ENCODE measurements at places on chromosomes 6 and 20.

- DNase-seq: no peak
Measured at GRCh38 chr20:51591871-51592270, 49.4 kb upstream of the NFATC2 start.

DNA sequence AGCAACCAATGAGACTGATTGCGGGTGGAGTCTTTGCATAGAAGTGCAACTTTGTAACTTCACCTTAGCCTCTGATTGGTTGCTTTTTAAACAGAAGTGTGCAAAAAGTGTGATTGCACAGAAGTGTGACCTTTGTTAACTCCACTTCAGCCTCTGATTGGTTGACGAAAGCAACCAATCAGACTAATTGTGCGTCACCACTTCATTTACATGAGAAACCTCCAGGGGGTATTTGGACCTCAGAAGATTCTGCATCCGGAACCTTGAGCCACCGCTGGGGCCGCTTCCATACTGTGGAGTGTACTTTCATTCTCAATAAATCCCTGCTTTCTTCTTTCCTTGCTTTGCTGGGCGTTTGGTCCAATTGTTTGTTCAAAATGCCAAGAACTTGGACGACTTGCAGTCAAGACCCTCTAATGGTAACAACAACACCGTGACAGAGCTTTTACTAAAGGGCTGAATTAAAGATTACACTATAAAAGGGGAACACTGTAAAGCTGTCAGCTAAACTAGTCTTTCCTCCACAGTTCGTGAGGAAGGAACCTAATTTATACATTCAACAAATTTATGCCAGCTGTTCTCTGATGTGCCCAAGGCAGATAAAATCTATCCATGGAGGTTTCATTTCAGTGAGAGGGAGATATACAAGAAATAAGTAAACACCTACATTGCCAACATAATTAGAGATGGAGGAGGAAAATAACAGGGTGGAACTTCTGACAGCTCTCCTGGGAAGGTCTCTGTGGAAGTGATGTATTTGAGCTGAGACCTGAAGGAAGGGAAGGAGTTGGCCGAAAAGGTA is 1.4 kb upstream of the HECA start:
- no peak for DNase-seq

DNA sequence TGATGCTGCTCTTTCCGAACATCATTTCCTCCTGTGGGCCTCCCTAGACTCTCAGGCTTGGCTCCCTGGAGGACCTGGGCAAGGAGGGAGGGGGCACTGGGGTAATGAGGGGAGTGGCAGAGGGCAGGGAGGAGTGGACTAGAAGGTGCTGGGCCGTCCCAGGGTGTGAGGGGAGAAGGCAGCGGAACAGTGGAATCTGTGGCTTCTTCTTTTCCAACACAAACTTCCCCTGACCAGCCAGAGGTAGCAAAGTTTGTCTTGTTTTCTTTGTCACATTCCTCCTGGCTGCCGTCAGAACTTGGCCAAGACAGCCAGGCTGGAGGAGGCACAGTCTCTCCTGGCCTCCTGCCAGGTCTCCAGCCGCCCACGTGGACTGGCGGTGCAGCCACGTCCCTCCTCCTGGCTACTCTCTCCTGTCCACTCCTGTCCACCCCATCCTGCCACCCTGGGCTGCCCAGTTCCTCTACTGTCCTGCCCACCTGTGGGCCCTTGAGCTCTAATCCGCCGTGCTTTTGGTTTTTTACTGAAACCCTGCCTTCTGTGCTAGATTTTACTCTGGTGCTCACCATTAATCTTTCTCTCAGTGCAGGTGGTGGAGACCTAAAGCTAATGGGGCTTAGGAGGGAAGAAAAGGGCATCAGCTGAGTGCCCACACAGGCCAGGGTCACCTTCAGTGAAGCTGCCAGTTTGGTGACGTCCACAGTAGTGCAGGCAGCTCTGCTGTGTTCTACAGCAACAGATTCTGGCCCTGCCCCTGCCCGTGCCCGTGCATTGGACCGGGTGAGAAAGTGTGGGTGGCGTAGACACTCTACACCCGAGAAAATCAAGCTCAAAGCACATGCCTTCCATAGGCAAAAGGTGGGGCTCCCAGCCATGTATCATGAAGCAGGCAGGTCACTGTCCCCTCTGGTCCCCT is 2.8 kb upstream of the CDSN start:
- DNase-seq: peak; percentile 29

DNA sequence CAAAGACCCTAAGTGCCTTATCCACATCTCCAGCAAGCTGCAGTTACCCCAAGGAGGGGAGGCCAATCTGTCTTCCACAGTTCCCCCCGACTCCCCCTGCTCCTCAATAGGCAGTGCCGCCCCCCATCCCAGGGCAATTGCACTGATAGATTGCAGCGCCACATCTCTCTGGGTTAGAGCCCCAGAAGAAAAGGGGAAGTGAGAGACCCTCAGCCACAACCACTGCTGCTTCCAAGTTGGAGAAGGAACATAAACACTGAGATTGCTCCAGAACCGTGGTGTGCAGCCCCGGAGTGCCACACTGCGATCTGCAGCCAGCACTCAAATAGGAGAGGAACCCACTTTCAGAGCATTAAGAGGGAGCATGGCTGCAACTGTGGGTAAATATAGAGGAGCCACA is 101.5 kb downstream of the RWDD2A start:
- DNase-seq: no peak

DNA sequence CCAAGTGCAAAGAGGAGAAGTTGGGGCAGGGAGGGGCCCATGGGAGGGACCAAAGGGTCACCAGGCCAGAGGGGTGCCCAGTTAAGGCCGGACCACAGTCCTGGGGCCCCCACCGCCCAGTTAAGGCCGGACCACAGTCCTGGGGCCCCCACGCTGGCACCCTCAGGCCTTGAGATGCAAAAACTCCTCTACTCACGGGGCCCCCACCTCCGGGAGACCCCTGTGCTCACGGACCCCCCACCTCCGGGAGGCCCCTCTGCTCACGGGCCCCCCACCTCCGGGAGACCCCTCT is 16.9 kb downstream of the KCNQ2 start:
- no peak for DNase-seq

DNA sequence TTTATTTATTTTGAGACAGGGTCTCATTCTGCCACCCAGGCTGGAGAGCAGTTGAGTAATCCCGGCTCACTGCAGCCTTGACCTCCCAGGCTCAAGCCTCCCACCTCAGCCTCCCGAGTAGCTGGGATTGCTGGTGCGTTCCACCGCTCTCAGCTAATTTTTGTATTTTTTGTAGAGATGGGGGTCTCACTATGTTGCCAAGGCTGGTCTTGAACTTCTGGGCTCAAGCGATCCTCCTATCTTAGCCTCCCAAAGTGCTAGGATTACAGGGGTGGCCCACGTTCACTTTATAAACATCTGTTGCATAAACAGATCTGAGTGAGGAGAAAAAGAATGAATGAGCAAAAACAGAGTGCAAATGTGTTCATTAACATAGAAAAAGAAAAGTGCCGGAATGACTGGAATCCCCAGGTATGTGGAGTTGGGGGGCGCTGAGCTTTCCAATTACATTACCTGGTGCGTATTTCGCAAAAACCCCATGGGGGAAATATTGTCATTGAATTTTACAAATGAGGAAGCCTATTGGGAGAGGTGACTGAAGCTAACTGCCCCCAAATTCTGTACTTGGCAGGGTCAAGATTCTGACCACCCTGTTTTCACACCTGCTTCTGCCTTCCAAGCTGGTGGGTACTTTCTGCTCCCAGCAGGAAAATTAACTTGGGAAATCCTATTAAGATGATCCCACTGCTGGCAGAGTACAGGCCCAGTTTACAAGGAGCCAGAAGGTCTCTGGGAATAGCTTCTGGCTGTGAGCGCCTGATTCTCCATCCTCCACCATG is 207.7 kb upstream of the JARID2 start:
- no peak for DNase-seq

GRCh38 chr6:10363911-10364310 is 51.0 kb downstream of the TFAP2A start:
- peak; percentile 69 for DNase-seq

- DNase-seq: no peak
Measured at GRCh38 chr6:11296449-11297375, 64.2 kb upstream of the NEDD9 start.

- no peak for DNase-seq
Measured at GRCh38 chr6:38725414-38726183, 10.5 kb downstream of the DNAH8 start.

GRCh38 chr20:50462093-50462690 is 48.0 kb upstream of the PTPN1 start:
- DNase-seq: no peak

GRCh38 chr6:162887981-162888689 is 160.4 kb downstream of the PACRG start:
- DNase-seq: no peak

DNA sequence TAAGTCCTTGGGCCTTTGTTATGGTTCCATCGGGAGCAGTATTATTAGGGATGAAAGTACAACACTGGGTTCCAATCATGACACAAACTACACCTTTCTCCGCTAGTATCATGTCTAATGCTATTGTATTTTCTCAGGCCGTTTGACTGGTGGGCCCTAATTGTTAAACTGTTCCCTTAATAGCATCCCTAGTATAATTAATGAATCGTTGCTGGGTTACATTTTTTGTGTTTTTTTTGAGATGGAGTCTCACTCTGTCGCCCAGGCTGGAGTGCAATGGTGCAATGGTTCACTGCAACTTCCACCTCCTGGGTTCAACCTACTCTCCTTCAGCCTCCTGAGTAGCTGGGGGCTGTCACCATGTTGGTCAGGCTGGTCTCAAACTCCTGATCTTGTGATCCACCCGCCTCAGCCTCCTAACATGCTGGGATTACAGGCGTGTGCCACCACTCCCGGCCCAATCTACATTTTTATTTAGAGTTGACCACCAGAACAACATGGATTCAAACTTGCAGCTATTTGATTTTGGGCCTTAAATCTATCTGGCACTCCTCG is 4.1 kb upstream of the ZNFX1 start:
- no peak for DNase-seq

DNA sequence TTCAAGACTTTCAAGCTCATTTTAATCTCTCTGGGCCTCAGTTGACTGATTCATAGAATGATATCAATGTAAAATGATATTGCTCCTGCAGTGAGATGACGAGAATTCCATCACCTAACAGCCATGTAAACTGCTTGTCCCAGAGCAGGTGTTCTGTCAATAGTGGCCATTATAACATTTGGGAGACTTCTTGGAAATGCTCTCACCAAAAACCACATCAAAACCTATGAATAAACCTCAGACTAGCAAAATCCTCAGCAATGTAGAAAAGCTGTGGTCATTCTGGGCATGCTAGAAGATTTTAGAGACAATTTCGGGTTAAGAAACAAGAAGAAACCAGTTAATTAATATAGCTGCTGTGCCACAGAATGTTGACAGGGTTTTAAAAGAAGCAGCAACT is 225.4 kb downstream of the FRK start:
- no peak for DNase-seq

- DNase-seq: no peak
Measured at GRCh38 chr6:52474173-52474572, 54.0 kb downstream of the EFHC1 start.

DNA sequence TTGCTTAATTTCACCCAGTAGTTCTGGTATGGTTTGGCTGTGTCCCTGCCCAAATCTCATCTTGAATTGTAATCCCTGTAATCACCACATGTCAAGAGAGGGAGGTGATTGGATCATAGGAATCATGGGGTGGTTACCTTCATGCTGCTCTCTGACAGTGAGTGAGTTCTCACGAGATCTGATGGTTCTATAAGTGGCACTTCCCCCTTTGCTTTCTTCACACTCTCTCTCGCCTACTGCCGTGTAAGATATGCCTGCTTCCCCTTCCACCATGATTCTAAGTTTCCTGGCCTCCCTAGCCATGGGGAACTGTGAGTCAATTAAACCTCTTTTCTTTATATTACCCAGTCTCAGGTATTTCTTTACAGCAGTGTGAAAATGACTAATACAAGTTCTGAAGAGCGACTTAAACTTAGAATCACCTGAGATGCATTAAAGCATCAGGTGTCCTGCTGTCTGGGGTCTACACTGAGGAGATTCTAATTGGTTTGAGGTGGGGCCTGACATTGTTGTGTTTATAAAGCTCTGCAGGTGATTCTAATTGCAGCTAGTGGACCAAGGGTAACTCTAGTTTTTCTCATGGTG is 82.1 kb upstream of the DTNBP1 start:
- DNase-seq: no peak

GRCh38 chr6:50543666-50544065 is 169.7 kb upstream of the TFAP2D start:
- no peak for DNase-seq

- DNase-seq: no peak
Measured at GRCh38 chr6:89729818-89730217, 89.8 kb downstream of the MDN1 start.

DNA sequence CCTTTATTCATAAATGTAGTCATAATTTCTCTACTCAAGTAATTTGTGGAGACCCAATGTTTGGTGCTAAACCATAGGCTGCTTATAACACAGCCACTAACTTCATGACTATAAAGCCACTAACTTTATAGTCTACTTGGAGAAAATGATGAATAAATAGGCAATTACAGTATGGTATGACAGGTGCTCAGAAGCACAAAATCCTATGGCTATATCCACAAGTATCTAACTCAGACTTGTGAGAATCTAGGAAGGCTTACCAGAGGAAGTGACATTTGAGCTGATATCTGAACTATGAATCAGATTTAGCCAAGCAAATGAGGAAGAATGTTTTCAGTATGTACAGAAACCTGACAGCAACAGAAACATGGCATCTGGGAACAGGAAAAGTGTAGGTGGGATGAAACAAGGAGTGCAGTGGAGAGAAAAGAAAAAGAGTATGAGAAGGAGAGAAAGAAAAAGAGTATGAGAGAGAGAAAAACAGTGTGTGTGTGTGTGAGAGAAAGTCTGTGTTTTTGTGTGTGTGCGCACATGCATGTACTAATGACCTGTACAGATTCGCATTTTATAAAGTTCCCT is 59.9 kb downstream of the REV3L start:
- no peak for DNase-seq

GRCh38 chr6:133983099-133983939 is 30.3 kb downstream of the TBPL1 start:
- DNase-seq: no peak

- no peak for DNase-seq
Measured at GRCh38 chr6:118876198-118876597, 17.8 kb upstream of the ASF1A start.

DNA sequence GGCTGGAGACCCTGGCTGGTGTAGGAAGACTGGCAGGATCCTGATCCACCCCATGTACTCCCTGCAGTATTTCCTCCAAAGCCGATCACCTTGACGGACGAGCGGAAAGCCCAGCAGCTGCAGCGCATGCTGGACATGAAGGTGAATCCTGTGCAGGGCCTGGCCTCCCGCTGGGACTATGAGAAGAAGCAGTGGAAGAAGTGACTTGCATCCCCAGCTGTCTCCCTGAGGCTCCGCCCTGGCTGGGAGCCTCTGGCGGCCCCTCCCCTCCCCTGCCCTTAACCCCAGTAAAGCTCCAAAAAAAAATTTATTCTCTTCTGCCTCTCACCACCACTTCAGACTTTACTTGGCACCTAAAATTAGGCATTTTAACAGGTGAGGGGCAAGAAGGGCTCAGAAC is 7.0 kb downstream of the COX4I2 start:
- DNase-seq: no peak
